ENCODE measurements at places on chromosomes 7 and 10.

DNA sequence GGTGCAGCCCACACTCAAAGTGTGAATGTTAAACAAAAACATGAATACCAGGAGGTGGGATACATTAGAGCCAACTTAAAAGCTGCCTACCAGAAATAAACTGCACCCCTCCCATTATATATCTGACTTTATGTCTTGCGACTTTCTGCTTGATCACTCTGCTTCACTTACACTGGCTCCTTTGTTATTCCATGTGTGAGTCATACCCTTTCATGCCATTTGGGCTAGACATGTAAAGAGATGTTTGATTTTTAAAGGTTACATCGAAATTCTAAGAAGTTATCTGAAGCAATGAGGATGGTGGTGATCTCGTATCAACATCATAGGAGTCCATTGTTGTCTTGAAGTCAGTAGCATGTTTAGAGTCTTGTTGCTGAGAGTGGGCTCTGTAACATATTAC lies 31.6 kb upstream of the ETV1 start:
- no peak for DNase-seq

GRCh38 chr10:46547541-46548497 lies 8.6 kb downstream of the GPRIN2 start:
- no peak for DNase-seq

GRCh38 chr10:128884496-128885072 lies 582.5 kb upstream of the MGMT start:
- DNase-seq: no peak

- DNase-seq: no peak
These were observed 11.4 kb upstream of the TACR2 start for GRCh38 chr10:69428165-69428564.

- DNase-seq: no peak
These were observed 165.8 kb downstream of the TCERG1L start for GRCh38 chr10:131145756-131146155.

GRCh38 chr10:132477398-132478340 lies 59.9 kb upstream of the INPP5A start:
- no peak for DNase-seq

DNA sequence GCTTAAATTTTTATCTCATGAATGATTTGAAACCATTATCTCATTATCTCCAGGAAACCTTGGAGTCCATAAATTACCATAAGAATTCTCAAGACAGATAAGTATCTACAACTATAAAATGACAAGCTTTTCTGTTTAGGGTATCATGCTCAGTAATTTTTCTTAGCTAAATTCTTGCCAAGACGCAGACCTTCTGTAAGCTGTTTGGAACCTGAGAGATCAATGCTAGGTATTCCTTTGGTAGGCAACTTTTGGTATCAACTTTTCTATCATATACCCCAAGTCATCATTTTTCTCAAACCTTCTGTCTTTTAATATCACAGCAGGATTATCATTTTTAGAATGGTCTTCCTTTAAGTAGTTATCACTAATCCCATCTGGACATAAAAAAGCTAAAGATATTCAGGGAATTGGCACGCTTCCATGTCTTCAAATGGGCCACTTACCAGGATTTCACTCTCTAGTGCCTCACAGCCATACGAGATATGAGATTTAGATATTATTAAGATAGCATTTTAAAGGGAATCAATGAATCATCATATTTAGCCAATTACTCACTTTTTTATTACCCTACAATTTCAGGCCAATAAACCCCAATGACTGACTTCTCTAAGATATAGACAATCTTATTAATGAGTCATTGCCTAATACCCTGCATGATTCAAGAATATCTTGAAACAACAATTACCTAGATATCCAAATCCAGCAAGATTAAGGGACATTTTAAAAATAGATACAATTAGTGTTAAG lies 544.1 kb downstream of the HTR7 start:
- no peak for DNase-seq

GRCh38 chr7:17530741-17531421 lies 232.4 kb downstream of the AHR start:
- no peak for DNase-seq

GRCh38 chr7:142581341-142581740 lies 167.9 kb upstream of the PRSS1 start:
- DNase-seq: no peak

DNA sequence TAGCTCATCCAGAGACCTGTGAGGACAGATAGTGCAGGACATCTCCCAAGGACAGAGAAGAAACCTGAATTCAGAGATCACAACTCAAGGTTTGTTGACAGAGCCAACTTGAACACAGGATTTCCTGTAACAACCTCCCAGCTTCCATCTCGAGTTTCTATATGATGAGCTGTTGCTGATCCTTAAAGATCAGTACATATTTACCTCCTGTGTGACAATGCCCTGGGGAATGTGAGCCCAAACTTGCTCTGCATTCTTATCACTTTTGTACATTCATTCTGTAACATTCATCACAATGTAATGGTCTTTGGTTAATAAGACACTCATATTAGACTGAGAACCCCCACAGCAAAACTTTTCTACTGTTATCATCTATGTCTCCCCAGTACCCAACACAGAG lies 468.6 kb downstream of the XPNPEP1 start:
- DNase-seq: peak; percentile 16

DNA sequence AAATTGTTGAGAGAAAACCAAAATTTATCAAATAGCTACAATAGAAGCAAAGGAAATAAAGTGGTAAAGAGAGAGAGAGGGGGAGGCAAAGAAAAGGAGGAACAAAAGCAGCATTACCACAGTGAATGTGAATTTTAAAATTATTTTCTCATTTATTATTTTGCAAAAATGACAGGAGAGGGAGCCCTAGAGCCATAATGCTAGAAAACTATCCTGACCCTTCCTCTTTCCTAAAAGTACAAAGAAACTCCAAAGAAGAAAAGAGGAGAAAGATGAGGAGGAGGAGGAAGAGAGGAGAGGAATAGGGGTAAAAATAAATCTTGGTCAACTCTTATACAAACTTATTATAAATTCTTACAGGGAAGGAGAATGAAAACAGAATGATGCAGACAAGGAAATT lies 921.5 kb downstream of the NRG3 start:
- no peak for DNase-seq

DNA sequence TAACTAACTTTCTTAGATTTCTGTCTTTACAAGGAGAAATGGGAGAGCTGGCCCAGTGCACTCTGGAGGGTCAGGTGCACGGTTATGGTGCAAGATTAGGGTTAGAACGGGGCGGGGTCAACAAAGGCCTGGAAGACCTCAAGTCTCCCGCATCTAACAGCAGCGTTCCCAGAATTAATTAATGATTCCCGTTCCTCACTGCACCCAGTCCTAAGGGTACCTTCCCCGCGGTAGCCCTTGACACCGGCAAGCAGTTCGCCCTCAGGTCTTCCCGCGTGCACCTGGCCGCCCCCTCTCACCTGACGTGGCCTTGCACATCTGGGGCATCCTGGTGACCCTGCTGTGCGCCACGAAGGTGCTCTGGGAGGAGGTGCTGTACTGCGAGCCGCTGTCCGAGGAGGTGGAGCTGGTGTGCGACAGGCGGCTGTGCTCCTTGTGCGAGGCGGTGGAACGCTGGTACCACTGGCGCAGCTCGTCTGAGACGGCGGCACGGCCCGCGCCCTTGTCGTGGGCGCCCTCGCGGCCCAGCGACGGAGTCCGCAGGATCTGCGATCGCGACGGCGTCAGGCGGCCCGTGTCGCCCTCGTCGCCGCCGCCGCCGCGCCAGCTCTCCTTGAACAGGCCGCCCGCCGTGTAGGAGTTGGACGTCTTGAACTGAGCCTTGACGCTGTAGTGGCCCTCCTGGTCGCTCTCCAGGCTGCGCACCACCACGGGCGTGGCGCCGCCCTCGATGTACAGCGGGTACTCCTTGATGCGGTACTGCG lies 69.8 kb downstream of the PRPF18 start:
- DNase-seq: no peak

GRCh38 chr10:102003541-102003940 lies 52.4 kb downstream of the ARMH3 start:
- no peak for DNase-seq

- DNase-seq: no peak
These were observed 262.1 kb downstream of the AHR start for GRCh38 chr7:17560516-17560915.

GRCh38 chr10:100742076-100742771 lies 3.2 kb upstream of the PAX2 start:
- no peak for DNase-seq

DNA sequence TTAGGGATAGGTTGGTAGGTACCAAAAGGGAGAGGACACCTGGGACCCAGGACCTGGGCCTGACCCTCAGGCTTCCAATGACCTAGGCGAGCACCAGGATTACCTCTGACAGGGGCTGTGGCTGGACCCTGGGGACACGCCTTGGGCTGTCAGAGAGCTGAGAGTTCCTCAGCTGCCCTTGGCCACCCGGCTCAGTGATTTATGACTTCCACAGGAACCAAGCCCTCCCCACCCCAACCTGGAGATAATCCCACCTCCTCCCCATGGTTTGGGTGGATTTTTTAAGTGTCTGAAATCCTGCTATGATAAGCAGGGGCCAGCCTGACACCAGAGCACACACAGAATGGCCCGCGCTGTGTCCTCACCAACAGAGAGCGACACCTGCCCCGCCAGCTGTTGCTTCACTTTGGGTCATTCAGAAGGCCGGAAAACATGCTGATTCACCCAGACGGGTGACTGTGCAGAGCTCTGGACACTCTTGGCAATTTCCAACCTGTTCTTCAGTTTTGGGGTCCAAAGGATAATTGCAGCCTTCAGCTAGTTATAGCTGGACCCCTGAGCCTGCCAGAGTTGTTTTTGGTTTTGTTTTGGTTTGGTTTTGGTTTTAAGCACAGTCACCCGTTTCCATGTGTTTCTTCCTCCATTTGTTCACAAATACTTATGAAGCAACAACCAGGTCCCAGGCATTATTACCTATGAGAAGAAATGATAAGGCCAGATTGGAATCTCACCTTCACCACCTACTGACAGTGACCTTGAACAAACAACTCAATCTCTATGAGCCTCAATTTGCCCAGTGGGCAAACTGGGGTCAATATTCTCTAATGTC lies 78.2 kb downstream of the RAB11FIP2 start:
- DNase-seq: no peak

DNA sequence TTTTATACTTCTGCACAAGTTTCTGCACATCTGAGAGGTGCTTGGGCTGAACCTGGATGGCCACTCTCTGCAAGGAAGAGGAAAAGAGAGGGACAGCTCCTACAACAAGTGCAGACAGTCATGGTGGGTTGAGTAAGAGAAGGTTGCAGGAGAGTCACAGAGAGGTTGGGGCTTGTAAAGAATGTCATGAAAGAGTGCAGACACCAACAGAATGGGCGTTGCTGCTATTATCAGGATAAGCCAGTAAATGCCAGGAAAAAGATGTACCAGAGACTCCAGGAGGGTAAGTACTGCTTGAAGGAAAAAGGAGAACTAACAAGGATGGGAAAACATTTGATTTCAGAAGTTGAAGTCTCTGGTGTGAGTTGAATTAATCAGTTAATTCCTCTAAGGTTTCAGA lies 77.8 kb upstream of the NRP1 start:
- no peak for DNase-seq

- DNase-seq: no peak
These were observed 75.9 kb downstream of the SVOPL start for GRCh38 chr7:138625084-138625848.

DNA sequence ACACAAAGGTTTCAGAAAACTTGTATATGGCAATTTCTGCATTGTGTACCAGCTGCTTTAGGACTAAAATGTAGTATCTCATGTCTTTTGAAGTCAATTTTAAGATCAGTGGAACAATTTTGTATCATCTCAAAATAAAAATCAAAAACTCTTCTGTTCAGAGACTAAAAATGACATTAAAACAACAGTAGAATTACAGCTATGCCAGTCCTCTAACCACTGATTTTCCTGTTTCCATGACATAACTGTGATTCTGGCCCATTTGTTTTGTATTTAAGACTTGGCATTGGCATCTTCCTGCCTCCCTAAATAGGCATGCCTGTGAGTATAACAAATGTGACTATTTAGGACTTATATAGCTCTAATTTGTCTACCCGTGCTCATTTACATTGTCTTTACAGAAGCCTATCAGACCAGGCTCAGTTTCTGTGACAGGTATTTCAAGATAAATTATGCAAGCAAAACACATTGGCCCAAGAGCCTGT lies 29.1 kb upstream of the VPS41 start:
- no peak for DNase-seq

DNA sequence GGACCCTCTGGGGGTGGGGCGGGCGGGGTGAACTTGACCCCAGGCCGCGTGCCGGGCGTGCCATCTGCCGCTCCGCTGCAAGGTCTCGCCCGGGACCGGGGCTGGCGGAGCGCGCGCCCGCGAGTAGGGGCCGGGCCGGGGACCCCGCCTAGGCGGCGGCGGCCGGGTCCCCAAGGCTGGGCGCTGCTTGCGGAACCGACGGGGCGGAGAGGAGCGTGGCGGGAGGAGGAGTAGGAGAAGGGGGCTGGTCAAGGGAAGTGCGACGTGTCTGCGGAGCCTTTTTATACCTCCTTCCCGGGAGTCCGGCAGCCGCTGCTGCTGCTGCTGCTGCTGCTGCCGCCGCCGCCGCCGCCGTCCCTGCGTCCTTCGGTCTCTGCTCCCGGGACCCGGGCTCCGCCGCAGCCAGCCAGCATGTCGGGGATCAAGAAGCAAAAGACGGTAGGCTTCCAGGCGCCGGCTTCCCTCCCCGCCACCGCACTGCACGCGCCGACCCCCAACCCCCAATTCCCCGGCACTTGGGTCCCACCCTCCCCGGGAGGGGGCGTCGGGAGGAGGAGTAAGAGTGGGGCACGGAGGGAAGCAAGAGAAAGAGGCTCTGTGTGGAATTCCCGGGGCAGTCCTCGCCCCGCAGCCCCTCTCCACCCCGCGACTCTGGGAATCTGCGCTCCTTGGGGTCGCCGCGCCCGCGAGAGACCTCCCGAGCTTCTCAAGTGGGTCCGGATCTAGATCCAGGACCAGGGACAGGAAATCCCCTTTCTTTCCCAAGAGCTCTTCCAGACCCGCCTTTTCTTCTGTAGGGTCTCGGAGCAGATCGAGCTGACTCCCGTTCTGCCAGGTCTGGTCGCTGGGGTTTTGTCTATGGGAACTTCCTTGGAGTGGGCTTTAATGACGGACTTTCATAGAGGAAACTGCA lies at the start of gene PAPSS2:
PAPSS2 (plus strand) TSS at position 308 of the 913 bp plus-strand sequence; CDS start at position 412, 104 bp downstream.
- peak; percentile 48 for DNase-seq

DNA sequence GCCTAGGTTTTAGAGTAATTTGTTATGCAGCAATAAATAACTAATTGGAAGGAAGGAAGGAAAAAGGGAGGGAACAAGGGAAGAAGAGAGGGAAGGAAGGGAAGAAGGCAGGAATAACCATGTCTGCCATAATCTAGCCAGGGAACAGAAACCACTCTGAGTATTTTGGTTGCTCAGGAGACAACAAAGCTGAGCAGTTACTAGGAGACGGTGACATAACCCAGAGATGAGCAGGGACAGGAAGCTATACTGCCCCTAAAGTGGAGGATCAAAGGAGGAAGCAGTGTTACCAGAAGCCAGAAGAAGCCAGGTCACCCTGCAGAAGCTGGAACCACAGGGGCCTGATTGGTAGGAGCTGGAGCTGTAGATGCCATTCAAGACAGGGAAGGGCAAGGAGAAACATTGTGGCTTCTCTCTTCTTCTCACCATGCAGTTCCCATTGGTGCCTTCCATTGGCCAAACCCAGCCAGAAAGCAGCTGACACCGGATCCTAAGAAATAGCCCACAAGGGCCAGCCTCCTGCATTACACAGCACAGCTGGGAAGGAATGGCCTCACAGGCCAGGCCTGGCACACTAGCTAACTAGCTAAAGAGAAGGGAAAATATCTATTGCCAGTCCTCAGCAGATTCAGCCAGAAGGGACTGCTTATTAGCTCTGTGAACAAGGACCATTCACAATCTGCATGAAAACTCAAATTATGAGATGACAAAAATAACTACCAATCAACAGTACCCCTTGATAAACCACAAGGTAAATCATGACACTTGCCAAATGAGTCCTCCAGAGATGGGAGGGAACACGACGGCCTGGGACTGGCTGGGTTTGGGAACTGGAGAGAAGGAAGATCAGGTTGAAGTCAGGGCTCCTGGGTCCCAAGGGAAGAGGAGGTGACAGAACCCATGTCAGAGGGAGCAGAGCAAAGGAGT lies 184.5 kb upstream of the NFE2L3 start:
- no peak for DNase-seq
